BJ (cell line): ENCODE measurements at places on chromosomes 4 and X.

DNA sequence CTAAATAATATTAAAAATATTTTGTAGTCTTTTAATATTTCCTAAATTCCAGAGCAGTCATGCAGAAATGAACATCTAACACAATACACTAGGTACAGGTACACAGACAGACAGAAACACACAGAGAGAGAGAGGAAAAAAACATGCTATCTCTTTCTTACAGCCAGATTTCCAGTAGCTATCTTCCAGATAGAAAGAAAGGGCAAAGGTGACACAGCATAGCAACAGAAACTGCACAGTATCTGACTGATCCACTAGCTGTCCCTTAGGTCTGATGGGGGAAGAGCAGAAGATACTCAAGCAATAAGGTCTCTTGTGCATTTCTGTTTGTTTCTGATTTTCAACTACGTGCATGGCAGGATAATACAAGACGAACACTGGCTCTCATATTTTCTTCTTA is 7.8 kb downstream of the FBXW7 start:
- DNase-seq, result no peak

- DNase-seq, result peak; percentile 4
These were observed 51.3 kb upstream of the NPNT start for GRCh38 chr4:105843941-105844340.

DNA sequence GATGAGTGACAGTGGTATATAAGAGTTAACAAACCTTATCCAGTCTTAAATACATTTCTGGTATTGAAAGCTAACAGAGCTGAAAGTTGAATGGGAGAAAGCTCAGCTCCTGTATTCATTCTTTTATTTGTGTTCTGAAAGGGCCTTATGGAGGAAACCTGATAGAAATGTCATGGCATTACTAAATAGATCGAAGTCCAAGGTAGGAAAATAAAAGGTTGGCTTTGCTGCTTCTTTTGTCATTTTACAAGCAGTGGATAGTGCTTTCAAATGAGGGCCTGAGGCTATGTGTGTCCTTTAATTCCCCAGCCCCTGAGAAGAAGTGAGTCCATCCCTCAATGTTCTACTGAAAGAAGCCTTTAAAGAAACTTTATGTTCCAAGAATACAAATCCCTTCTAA is 974.3 kb upstream of the INTU start:
- no peak for DNase-seq

GRCh38 chrX:110584083-110584482 is 211.5 kb downstream of the CHRDL1 start:
- DNase-seq, result no peak

GRCh38 chr4:7662507-7662846 is 227.7 kb upstream of the PSAPL1 start:
- no peak for DNase-seq

- no peak for DNase-seq
These were observed 106.1 kb upstream of the HS3ST1 start for GRCh38 chr4:11534623-11535302.

GRCh38 chr4:155161357-155161756 is 47.1 kb upstream of the NPY2R start:
- no peak for DNase-seq

DNA sequence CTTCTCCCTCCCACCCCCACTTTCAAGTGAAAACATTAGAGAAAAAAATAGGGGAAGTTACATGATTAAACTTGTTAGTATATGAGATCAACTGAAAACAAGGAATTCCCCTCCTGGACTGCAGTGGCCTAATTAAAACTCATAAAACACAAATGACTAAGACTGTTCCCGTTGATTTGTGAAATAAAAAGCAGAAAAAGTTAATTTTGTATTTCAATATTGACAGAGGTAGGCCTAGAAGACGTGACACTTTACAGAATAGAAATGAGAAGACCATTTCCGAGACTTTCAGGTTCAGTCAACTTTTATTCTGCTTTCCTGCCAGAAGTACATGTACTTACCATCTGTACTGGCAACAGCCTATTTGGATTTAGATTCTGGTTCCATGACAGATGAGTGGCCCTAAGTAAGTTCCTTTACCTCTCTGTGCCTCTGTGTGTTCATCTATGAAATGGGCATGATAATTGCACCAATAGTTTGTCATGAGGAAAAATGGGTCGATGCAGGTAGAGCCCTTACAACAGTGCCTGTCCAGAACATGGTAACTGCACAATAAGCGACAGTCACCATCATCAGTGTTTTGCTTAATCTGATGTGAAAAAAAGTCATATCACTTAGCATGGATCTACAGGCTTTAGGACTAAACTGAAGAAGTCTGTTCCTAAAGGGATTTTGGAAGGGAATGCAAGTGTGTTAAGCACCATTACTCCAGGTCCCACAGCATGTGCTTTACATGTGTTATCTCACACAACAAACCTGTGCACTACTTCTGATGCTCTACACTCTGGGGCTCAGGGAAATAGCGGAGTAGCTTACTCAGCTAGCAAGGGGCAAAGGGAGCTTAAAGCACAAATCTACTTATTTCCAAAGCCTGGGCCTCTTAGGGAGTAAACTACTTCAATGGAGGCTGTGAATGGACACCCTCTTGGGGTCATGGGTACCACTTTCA is 562.3 kb upstream of the DIPK2B start:
- DNase-seq, result no peak

DNA sequence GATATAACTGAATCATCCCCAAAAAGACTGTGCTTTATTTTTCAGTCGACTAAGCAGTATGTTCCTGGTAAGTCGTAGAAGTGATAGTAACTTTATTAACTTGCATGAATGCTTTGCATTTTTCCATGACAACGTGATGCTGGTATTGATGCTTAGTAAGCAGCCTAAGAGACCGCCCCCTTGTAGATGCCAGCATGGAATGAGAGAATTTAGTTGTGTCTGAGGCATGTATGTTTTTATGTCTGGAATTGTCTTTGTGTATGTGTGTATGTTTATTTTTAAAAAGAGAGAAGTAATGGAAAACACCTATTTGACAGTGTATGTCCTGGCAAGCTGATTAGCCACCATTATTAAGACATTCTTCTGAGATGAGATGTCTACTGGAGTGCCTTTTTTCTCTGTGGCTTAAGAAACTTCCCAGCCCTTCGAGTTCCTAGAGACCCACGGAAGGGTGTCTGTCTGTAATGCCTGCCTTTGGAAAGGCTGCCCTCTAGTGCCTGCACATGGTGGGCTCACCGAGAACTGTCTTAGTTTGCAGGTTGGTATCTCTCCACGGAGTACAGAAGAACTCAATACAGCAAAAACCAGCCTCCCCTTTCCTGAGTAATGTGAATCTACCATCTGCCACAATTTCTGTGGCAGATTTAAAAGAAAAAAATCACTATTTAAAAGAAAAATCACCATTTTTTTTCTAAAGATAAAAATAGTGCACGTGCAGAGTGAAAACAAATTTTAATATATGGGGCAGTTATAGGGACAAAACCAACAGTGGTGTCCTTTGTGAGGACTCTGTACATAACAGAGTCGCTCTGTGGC is 85.9 kb downstream of the AASDH start:
- DNase-seq, result peak; percentile 35

DNA sequence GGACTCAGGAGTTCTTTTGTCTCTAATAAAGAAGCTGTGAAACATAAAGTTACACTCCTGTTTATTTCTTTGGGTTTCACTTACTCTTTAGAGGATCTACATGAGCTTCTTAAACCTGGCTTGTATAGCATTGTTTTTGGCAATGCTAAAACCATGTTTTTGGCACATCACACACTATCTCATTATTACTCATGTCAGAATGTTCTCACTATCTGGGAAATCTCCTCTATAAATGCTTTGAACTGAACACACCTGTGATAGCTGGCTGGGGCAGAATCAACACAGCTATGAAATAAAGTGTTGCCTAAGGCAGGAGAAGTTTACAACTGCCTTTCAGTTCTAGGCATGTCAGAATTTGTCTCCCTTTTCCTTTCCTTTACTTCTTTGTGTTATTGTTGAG is 52.6 kb downstream of the SULT1B1 start:
- no peak for DNase-seq

- DNase-seq, result no peak
These were observed 20.0 kb downstream of the PALLD start for GRCh38 chr4:168516841-168517240.

GRCh38 chr4:10196191-10196590 is 79.6 kb upstream of the WDR1 start:
- DNase-seq, result no peak

DNA sequence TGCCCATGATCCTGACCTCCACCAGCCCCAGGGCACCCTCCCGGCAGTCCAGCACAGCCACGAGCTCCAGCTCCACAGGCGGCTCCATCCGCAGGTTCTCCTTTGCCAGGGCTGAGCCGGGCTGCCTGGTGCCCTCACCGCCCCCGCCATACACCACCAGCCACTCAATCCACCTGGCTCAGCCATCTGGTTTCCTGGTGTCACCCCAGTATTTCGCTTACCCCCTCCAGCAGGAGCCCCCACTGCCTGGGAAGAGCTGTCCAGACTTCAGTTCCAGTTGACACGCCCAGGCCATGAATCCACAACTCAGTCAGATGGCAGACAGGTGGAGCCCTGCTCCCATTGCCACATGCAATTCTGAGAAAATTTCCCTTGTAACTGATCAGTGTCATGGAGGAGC is 3.9 kb downstream of the SHISA3 start:
- DNase-seq, result no peak

DNA sequence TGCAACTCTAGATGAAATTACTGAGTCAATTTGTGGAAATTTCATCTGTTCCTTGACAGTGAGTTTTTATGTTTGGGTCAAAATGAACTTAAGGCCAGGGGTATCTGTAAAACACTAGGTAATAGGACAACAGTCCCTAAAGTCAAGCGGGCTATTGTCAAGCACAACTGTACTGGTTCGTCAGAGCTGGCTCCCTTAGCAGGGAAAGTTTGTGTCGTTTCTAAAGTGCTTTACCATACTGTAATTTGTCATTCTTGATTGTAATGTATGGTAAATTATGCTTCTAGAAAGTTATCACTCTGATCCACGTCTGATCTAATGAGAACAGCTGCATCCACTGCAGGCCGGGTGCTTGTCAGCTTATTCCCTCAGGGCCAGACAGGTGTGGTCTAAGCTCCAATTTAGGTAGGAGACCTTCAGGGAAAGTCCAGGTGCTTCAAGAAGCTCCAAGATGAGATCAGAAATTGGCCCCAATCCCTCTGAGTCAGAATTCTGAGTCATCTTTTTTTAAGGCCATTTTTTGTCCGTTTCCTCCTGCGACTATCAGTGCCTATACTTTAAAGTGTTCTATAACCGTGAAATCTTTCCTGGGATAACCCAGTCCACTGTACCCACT is 92.2 kb downstream of the PALLD start:
- DNase-seq, result no peak

- no peak for DNase-seq
These were observed 82.3 kb downstream of the NWD2 start for GRCh38 chr4:37326852-37327251.

DNA sequence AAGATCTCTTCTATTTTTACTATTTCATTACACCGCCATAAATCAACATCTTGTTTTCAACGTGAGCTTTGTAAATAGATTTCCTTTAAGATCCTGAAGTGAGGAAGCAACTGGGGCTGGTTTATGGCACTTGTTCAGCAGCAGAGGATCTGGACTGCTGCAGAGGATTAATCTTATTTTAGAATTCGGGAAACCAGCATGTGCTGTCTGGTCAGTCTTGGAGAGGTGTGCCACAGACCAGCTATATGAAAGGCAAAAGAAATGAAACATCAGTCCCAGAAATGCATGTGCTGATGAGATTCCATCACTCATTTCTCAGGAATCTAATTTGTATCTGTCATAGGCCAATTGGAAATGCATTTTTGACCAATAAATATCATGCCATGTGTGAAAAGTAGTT is 23.4 kb downstream of the PRDM8 start:
- DNase-seq, result no peak

GRCh38 chr4:112145326-112145789 is at the start of gene FAM241A:
FAM241A (plus strand) TSS chr4:112145454; CDS start chr4:112145581, 127 bp downstream.
- DNase-seq, result no peak

- no peak for DNase-seq
These were observed 435.2 kb upstream of the AMOT start for GRCh38 chrX:113275804-113276203.

DNA sequence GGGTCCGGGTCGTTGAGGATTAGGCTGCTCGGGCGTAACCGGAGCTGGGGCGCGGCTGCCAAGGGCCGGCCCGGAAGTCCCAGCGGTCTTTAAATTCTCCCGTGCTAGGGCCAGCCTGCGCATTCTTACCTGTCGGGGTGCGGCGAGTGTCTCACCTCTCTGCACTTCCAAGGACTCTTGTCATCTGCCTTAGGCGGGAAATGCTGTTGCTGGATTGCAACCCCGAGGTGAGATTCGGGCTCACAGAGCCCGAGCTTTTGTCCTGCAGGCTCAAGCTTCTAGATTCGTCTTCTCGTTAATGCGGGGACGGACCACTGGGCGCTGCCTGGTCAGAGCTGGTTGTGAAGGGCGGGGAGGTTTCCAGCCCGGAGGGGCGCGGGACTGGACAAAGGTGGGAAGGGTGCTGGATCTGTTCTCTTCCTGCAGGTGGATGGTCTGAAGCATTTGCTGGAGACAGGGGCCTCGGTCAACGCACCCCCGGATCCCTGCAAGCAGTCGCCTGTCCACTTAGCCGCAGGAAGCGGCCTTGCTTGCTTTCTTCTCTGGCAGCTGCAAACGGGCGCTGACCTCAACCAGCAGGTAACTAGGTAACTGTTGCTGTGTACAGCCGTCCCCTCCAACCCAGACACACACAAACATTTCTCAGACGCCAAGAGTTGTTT is at the start of gene ANKRD37:
TSS of gene ANKRD37 (plus strand) at position 118 of the 662 bp plus-strand sequence. CDS start at position 201, 83 bp downstream.
- no peak for DNase-seq

DNA sequence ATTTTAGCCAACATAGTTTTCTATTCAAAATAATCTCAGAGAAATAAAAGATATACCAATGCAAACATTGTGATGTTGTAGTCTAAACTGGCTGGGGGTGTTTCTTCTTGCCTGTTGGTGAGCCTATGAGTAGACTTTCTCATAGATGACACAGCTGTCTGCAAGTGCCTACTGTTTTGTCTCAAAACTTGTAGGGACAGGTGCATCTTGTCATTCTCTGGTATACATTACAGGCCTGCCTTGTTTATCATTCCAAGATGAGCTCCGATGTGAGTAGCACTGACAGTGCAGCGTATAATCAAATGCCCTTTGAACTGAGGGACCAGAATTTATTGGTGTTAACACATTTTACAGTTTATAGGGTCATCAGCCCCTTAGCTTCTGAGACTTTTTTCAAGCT is 353.8 kb downstream of the PRDM5 start:
- DNase-seq, result no peak
